Panc1 (cell line): ENCODE measurements at places on chromosomes 11 and 22. TPM values are rescaled to one million over a fixed set of nuclear protein-coding genes. Genes with fewer than 3 reads are reported as not detected.

DNA sequence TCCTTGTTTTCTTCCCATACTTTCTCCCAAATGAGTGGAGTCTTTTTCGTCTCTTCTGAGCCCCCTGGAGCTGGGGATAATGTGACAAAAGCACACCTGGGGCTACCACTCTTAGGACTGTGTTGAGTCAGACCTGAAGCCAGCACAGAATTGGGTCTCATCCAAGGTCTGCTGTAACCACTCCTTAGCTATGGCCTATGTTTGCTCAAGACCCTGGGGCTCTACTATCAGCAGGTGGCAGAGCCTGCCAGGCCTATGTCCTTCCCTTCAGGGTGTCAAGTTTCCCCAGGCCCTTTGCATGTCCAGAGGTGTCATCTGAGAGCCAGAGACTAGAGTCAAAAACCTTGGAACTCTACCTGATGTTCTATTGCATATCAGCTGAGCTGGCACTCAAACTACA is 335.7 kb downstream of the DDX10 start:
- H3K27me3 ChIP-seq = no peaks in the 10 kb centered on the region
- H3K36me3 ChIP-seq = no peaks in the 10 kb centered on the region
- DNase-seq = no peak
- no peaks in the 10 kb centered on the region for H3K4me1 ChIP-seq
- no peak overlapping the region for H3K27ac ChIP-seq
- no peak overlapping the region for H3K4me3 ChIP-seq

DNA sequence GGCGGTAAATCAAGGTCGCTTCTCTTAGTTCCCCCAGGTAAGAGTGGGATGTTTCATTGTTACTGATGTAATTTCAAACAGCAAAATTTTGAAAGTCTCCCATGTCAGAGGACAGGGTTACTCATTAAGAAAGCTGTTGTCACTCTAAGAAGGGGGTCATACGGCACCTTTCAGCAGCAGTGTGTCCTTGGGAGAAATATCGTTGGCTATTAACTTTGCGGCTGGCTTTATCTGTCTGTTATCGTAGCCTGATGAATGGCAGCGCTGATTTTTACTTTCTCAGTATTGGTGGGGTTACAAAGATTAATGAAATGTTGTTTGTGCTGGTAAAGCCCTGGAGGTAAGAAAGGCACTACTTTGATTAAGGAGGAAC is 27.5 kb upstream of the FBXO3 start:
- H3K27ac ChIP-seq = no peak overlapping the region
- H3K4me1 ChIP-seq = peaks cover 2% of the 10 kb centered on the region; the same call in 1 of the 2 replicates
- DNase-seq = no peak
- H3K36me3 ChIP-seq = no peaks in the 10 kb centered on the region
- H3K27me3 ChIP-seq = no peaks in the 10 kb centered on the region
- peak overlapping the region; percentile 39 for H3K4me3 ChIP-seq

DNA sequence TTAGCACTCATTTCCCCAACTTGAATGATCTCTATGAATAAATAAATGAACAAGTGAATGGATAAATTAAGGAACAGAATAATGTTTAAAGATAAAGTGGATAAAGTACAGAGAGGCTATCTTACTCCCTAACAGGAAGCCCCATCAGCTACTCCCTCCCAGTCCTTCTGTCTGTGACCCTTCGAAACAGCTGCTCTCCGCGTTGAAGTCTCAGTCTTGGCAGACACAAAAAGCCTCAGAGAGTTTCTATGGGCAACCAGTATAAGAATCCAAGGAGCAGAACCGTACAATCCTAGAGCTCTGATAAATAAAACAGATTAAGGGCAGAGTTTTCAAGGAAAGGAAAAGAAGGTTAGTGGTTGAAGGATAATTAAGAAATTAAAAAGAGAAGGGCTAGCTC is 35.0 kb downstream of the GUCY1A2 start:
- H3K4me3 ChIP-seq = no peak overlapping the region
- H3K27me3 ChIP-seq = no peaks in the 10 kb centered on the region
- H3K36me3 ChIP-seq = no peaks in the 10 kb centered on the region
- H3K4me1 ChIP-seq = no peaks in the 10 kb centered on the region
- DNase-seq = no peak

GRCh38 chr22:17818180-17818579 is 43.9 kb upstream of the BID start:
- H3K36me3 ChIP-seq = no peaks in the 10 kb centered on the region
- H3K27ac ChIP-seq = no peak overlapping the region
- no peaks in the 10 kb centered on the region for H3K27me3 ChIP-seq
- H3K4me3 ChIP-seq = no peak overlapping the region

DNA sequence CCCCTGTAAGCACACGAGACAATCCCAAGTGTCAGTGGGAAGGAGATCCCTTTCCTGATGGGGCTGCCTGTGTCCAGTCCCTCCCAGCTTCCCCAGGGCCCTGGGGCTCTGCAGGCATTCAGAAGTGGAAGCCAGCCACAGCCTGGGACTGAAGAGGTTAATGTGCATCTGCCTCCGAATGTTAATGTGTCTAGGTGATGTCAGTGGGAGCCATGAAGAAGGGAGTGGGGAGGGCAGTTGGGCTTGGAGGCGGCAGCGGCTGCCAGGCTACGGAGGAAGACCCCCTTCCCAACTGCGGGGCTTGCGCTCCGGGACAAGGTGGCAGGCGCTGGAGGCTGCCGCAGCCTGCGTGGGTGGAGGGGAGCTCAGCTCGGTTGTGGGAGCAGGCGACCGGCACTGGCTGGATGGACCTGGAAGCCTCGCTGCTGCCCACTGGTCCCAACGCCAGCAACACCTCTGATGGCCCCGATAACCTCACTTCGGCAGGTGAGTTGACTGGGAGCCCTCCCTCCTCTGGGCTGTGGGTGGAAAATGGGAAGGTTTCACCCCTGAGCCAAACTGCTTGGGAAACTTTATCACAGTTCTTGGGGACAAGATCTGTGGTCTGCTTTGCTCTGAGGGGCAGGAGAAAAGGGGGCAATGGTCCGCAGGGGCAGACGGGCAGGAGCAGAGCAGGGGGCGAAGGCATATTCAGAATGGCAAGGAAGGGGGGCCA is at the start of gene MCHR1:
Gene MCHR1 (plus strand): TSS at position 236 of the 715 bp plus-strand sequence. CDS start 169 bp downstream, at position 405.
- no peaks in the 10 kb centered on the region for H3K36me3 ChIP-seq
- peak within 1 kb of the TSS; percentile 18; the same call in 1 of the 2 replicates for H3K27ac ChIP-seq
- H3K4me3 ChIP-seq = no peak within 1 kb of the TSS
- peaks cover 21% of the 10 kb centered on the region for H3K4me1 ChIP-seq
- no peak for DNase-seq

- H3K4me1 ChIP-seq = peaks cover 12% of the 10 kb centered on the region
- H3K4me3 ChIP-seq = no peak overlapping the region
- no peaks in the 10 kb centered on the region for H3K36me3 ChIP-seq
- H3K27ac ChIP-seq = no peak overlapping the region
- no peak for DNase-seq
- no peaks in the 10 kb centered on the region; the same call in 1 of the 2 replicates for H3K27me3 ChIP-seq
Observed at GRCh38 chr11:1078191-1078601, 3.5 kb downstream of the MUC2 start.

GRCh38 chr11:108694846-108695245 is 30.0 kb downstream of the DDX10 start:
- peaks cover 20% of the 10 kb centered on the region for H3K36me3 ChIP-seq
- H3K4me3 ChIP-seq = no peak overlapping the region
- no peaks in the 10 kb centered on the region for H3K4me1 ChIP-seq

GRCh38 chr11:47714554-47715081 is 551 bp downstream of the AGBL2 start:
- peak overlapping the region; percentile 91 for H3K4me3 ChIP-seq
- H3K27ac ChIP-seq = peak overlapping the region; percentile 95
- no peaks in the 10 kb centered on the region for H3K27me3 ChIP-seq
- H3K4me1 ChIP-seq = peaks cover 6% of the 10 kb centered on the region; the same call in 1 of the 2 replicates

DNA sequence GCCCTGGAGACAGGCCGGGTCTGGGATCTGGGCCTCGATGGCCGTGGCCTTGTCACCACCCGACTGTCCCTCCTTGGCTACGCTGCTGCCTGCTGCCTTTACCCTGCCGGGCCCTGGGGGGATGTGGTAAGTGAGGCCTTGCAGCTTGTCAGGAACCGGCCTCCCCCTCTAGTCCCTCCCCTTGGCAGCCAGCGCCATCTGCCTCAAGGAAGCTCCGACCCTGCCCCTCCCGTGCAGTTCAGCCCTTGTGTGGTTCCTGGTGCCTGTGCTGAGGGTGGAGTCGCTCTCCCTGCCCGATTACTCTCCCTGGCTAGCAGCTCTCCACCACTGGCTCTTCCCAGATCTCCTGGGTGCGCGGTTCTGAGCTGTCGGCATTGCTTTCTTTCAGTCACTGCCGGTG is 33.7 kb downstream of the CTTN start:
- H3K4me1 ChIP-seq = no peaks in the 10 kb centered on the region
- no peak for DNase-seq
- H3K27ac ChIP-seq = no peak overlapping the region
- no peak overlapping the region for H3K4me3 ChIP-seq
- peaks cover 16% of the 10 kb centered on the region; the same call in 1 of the 2 replicates for H3K36me3 ChIP-seq

GRCh38 chr11:9180784-9181183 is 84.4 kb downstream of the DENND5A start:
- H3K4me3 ChIP-seq = no peak overlapping the region
- DNase-seq = no peak
- peaks cover 20% of the 10 kb centered on the region for H3K36me3 ChIP-seq
- H3K27me3 ChIP-seq = no peaks in the 10 kb centered on the region
- H3K4me1 ChIP-seq = no peaks in the 10 kb centered on the region

GRCh38 chr11:115158053-115158452 is 346.2 kb downstream of the CADM1 start:
- H3K27me3 ChIP-seq = no peaks in the 10 kb centered on the region; the same call in 1 of the 2 replicates
- no peak for DNase-seq
- H3K27ac ChIP-seq = no peak overlapping the region
- H3K36me3 ChIP-seq = no peaks in the 10 kb centered on the region
- H3K4me1 ChIP-seq = no peaks in the 10 kb centered on the region

GRCh38 chr11:66915866-66916265 is 42.3 kb downstream of the PC start:
- DNase-seq = no peak
- H3K36me3 ChIP-seq = no peaks in the 10 kb centered on the region
- H3K27me3 ChIP-seq = no peaks in the 10 kb centered on the region
- H3K4me1 ChIP-seq = 0 out of 2 replicates have a peak, but pooled peaks cover 5% of the 10 kb centered on the region

DNA sequence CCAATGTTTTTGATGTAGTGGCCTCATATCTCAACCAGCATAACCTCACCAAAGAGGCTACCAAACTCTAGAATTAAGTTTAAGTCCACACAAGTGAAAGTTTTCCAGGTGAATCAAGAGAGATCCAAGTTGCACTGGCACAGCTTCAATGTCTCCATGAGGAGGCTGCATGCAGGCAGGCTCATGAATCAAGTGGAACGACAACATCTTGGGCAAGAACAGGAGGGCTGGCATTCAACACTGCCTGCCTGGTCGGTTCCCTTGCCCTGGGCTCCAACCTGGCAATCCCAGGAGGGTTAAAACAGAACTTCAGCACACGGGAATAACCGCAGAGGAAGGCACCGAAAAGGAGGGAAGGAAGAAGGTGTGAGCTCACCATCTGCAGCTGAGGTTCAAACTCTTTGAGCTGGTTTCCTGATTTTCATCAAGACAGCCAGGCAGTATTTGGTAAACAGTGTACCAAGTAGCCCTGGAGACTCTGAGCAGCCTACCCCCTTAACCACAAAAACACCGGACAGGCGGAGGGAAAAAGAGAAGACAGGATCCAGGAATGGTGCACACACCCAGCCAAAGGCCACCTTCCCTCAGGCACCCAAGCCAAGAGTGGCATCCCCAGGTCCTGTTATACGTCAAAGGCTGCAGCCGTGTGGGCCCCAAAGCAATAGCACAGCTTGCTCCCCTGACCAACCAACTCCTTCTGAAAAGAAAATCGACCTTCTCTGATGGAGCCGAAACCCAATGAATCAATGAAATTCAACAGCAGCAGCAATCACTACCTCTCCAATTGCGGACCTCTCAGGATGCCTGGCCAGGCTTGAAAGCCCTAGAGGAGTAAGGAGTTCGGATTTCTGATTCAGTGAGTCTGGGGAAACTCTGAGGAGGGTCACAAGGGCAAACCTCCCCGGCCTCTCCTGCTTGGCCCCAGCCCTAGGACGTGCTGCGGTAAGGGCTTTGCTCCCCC is 1.3 kb downstream of the PACSIN2 start:
- no peaks in the 10 kb centered on the region for H3K27me3 ChIP-seq
- DNase-seq = no peak
- H3K27ac ChIP-seq = peak overlapping the region; percentile 23; the same call in 1 of the 2 replicates
- H3K36me3 ChIP-seq = no peaks in the 10 kb centered on the region
- peak overlapping the region; percentile 59 for H3K4me3 ChIP-seq
- H3K4me1 ChIP-seq = peaks cover 28% of the 10 kb centered on the region

DNA sequence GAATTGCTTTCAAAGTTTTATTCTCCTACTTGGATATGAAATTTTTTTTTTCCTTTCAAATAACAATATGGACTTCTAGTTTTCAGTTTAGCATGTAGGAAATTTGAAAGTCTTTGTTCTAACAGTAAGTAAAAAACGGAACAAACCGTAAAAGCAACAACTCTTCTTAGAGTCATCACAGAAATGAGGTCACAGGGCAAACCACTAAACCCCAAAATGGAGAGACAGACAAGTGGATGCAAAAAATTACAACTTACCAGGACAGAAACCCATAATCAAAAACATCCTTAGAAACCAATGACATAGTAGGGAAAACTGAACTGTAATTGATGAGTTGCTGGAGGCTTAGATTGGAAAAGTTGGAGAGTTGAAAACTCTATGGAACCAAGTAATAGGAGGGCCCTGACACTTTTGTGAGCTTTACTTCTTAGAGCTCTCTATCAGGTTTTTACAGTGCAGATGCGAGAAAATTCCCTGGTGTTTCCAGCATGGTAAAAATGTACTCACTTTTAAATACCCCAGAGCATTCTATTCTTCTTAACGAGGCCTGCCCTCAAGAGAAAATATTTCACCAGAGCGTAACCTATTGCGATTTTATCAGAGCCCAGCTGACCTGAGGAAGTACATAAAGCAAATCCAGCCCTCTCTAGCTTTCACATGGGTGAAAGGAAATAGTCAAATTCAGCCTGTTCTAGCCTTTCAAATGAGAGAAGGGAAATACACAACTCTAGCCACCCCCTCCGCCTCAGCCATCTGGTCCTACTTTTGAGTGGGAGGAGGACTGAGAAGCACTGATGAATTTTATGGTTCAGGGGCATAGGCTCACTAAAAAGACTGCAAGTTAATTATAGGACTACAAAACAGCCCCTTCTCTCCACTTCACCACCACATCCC is 39.1 kb downstream of the CASP12 start:
- H3K27me3 ChIP-seq = no peaks in the 10 kb centered on the region
- no peaks in the 10 kb centered on the region for H3K4me1 ChIP-seq
- H3K4me3 ChIP-seq = no peak overlapping the region
- no peak overlapping the region for H3K27ac ChIP-seq
- H3K36me3 ChIP-seq = no peaks in the 10 kb centered on the region

GRCh38 chr22:46537946-46538813 is 760 bp upstream of the CELSR1 start:
- no peaks in the 10 kb centered on the region for H3K27me3 ChIP-seq
- H3K36me3 ChIP-seq = no peaks in the 10 kb centered on the region
- peak overlapping the region; percentile 67 for H3K4me3 ChIP-seq
- no peak for DNase-seq
- H3K4me1 ChIP-seq = peaks cover 15% of the 10 kb centered on the region

GRCh38 chr11:22556381-22556780 is 69.2 kb downstream of the FANCF start:
- no peaks in the 10 kb centered on the region for H3K36me3 ChIP-seq
- no peak overlapping the region for H3K27ac ChIP-seq
- H3K4me1 ChIP-seq = no peaks in the 10 kb centered on the region
- H3K27me3 ChIP-seq = no peaks in the 10 kb centered on the region

GRCh38 chr22:21797444-21798221 is 62.0 kb upstream of the YPEL1 start:
- H3K36me3 ChIP-seq = peaks cover 5% of the 10 kb centered on the region; the same call in 1 of the 2 replicates
- no peak overlapping the region for H3K4me3 ChIP-seq
- H3K4me1 ChIP-seq = no peaks in the 10 kb centered on the region
- no peak overlapping the region for H3K27ac ChIP-seq

Gene SYT7
- 2.5 TPM for total RNA-seq

Gene NELL1
- total RNA-seq = not detected

Gene DERL3
- 1.0 TPM for total RNA-seq

Gene MSANTD4
- 19.6 TPM for total RNA-seq

Gene CNGA4
- total RNA-seq = 0.62 TPM

Gene MRGPRF
- total RNA-seq = 0.36 TPM

Gene TUBGCP6
- total RNA-seq = 31.3 TPM

Gene MRGPRX4
- not detected for total RNA-seq

Gene ZNF215
- total RNA-seq = 12.8 TPM

Gene TRIM49
- total RNA-seq = not detected

Gene KCNJ4
- total RNA-seq = 0.18 TPM
